Osteoblast (primary cell): ENCODE measurements at places on chromosomes 11 and 22. TPM values are rescaled to one million over a fixed set of nuclear protein-coding genes. Genes with fewer than 3 reads are reported as not detected.

DNA sequence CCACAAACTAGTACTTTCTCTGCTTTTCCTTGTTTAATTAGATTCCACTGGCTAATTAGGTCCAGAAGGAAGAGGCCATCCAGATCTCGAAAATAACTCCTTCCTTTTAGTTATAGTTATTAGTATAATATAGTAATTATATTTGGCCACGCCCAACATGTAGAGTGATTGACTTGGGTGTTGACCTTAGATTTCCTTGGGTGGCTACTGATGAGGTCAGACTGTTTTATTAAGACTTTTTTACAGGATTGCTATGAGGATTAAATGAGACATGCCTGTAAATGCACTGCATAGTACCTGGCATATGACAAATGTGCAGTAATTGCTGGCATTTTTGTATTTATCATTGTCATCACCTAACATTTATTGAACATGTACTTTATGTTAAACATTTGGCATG lies 26.9 kb downstream of the STX3 start:
- DNase-seq: no peak
- no peaks in the 10 kb centered on the region for H3K27me3 ChIP-seq
- H3K4me3 ChIP-seq: no peak overlapping the region
- H3K36me3 ChIP-seq: peaks cover 6% of the 10 kb centered on the region
- no peak overlapping the region for H3K27ac ChIP-seq
- peaks cover 7% of the 10 kb centered on the region for H3K4me1 ChIP-seq

- H3K27me3 ChIP-seq: no peaks in the 10 kb centered on the region
- H3K27ac ChIP-seq: no peak overlapping the region
- peaks cover 19% of the 10 kb centered on the region for H3K4me1 ChIP-seq
- no peak overlapping the region for H3K4me3 ChIP-seq
These were observed 18.8 kb upstream of the PRSS23 start for GRCh38 chr11:86781546-86781945.

DNA sequence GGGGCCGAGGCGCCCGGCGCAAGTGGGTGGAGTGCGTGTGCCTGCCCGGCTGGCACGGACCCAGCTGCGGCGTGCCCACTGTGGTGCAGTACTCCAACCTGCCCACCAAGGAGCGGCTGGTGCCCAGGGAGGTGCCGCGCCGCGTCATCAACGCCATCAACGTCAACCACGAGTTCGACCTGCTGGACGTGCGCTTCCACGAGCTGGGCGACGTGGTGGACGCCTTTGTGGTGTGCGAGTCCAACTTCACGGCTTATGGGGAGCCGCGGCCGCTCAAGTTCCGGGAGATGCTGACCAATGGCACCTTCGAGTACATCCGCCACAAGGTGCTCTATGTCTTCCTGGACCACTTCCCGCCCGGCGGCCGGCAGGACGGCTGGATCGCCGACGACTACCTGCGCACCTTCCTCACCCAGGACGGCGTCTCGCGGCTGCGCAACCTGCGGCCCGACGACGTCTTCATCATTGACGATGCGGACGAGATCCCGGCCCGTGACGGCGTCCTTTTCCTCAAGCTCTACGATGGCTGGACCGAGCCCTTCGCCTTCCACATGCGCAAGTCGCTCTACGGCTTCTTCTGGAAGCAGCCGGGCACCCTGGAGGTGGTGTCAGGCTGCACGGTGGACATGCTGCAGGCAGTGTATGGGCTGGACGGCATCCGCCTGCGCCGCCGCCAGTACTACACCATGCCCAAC lies 14.1 kb upstream of the MIEF1 start:
- peak; percentile 58 for DNase-seq
- no peaks in the 10 kb centered on the region for H3K4me1 ChIP-seq
- no peak overlapping the region for H3K4me3 ChIP-seq

DNA sequence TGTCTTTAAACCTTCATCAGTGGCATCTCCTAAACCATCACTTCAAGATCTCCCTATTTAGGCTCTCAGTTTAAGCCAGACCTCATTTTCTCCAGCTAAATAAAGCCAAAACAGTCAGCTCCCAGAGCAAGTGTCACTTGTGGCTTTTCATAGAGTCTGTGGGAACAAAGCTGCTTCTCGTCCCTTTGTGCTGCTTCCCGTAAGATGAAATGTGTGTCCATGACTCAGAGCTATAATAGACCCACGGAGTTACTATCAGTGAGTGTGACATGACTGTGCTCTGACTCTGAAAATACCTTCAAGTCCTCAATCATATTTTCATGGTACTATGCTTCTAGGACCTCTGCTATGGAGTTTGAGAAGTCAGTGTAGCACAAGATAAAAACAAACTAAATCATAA lies 57.3 kb upstream of the SLN start:
- peaks cover 22% of the 10 kb centered on the region for H3K4me1 ChIP-seq
- DNase-seq: no peak
- H3K27ac ChIP-seq: peak overlapping the region; percentile 88
- no peak overlapping the region for H3K4me3 ChIP-seq

DNA sequence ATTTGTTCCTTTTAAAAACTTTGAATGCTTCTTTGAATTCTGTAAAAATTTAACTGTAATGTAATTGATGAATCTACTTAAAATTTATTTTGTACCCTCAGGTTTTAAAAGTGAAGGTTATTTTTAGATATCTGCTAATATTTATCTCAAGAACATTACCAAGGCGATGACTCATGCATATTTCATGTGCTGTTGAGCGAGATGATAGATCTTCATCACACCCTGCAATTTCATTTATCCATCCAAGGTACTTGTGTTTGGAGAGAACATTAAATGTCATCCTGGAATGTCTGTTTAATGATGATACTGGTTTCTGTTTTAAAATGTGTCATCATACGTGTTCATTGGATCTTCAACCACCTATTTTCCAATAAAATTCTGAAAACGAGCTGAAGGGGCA lies 6.7 kb upstream of the OOSP4A start:
- no peak overlapping the region for H3K4me3 ChIP-seq
- H3K36me3 ChIP-seq: no peaks in the 10 kb centered on the region
- no peak overlapping the region for H3K27ac ChIP-seq
- no peak for DNase-seq
- H3K4me1 ChIP-seq: no peaks in the 10 kb centered on the region

GRCh38 chr22:46117206-46118199 lies 32.8 kb upstream of the PPARA start:
- peaks cover 39% of the 10 kb centered on the region for H3K36me3 ChIP-seq
- DNase-seq: no peak
- peaks cover 33% of the 10 kb centered on the region for H3K4me1 ChIP-seq
- no peak overlapping the region for H3K4me3 ChIP-seq

DNA sequence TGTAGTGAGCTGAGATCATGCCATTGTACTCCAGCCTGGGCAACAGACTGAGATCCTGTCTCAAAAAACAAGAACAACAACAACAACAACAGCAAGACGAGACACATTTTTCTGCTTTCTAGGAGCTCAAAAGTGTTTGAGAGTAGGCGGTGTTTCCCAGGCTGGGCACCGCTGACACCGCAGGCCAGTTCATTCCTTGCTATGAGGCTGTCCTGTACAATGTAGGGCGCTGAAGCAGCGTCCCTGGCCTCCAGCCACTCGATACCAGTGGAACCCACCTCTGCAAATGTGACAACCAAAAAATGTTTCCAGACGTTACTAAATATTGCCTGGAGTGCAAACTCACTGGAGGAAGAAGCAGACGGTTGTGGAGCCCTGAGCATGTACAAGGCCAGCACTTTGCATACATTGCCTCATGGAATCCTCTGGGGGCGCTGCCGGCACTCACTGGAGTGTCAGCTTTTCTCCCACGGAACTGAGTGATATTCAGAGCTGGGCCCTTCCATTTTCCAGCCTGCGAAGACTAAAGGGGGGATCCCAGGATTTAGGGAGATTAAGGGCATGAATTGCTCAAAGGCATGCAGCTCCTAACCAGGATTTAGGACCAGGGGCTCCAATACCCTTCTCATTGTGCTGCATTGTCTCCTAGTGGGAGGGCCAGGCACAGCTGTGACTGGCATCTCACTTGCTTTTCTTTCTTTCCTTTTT lies 5.8 kb upstream of the MIEF1 start:
- H3K27me3 ChIP-seq: no peaks in the 10 kb centered on the region
- H3K27ac ChIP-seq: no peak overlapping the region
- no peak overlapping the region for H3K4me3 ChIP-seq
- H3K4me1 ChIP-seq: peaks cover 24% of the 10 kb centered on the region
- peak; percentile 88 for DNase-seq

- DNase-seq: no peak
- H3K27ac ChIP-seq: no peak overlapping the region
- peaks cover 41% of the 10 kb centered on the region for H3K36me3 ChIP-seq
- H3K27me3 ChIP-seq: no peaks in the 10 kb centered on the region
- H3K4me1 ChIP-seq: no peaks in the 10 kb centered on the region
These were observed 14.7 kb downstream of the TRIM3 start for GRCh38 chr11:6459099-6459450.

The CLDN5 gene
- not detected in 2 replicates for total RNA-seq

DNA sequence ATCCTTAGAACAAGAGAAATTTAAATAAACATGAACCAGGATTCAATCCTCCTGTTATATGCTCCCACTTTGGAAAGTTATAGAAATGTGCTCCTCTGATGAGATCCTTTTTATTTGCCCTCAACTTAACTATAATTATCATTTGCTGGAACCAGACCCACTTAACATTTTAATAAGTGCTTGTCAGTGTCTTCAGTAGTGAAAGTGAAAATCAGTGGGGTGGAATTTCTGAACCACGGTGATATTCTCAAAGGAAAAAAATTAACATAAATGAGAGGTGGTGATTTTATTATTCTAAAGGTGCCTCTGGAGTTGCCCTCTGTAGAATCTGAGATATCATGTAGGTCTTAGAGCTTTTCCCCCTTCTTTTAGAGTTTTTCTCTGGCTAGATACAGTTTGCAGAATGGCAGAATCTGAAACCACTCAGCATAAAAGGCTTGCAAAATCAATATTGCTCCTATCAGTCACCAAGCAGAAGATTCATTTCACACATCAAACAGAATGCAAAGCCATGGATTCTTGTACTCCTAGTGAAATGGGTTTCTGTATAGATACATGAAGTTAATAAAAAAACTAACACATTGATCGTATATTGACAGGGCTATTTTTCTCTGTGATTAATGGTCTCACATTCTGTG lies 213.2 kb downstream of the LUZP2 start:
- no peak overlapping the region for H3K27ac ChIP-seq
- no peak for DNase-seq
- H3K27me3 ChIP-seq: no peaks in the 10 kb centered on the region
- no peaks in the 10 kb centered on the region for H3K4me1 ChIP-seq
- no peak overlapping the region for H3K4me3 ChIP-seq

- H3K4me1 ChIP-seq: peaks cover 19% of the 10 kb centered on the region
- DNase-seq: no peak
- H3K27me3 ChIP-seq: no peaks in the 10 kb centered on the region
These were observed 522.8 kb upstream of the LUZP2 start for GRCh38 chr11:23974051-23974450.

DNA sequence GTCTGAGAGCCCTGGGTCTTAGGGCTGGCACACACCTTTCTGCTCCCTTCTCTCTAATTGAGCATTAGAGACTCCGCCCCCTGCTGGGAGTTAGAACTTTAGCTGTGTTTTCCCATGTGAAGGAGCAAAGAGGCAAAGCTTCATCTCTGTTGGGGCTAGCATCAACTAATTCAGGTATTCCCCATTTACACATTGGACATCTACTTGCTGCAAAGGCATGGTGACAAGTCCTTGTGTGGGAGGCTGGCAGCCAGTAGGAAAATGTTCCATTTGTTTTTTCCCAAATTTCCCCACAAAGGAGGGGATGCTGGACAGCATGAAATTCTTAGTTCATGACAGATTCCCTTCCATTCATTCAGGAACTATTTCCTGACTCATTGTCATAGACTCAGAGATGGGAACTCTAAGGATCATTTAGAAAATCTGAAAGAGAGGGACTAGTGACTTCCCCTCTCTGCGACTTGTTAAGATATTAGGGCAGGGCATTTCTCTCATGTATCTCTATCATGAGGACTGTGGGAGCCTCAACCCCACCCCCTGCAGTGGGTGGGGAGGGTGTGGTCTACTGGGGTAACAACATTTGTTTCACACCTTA lies 3.6 kb downstream of the CD44 start:
- peaks cover 16% of the 10 kb centered on the region for H3K36me3 ChIP-seq
- H3K27ac ChIP-seq: peak overlapping the region; percentile 83
- H3K4me3 ChIP-seq: peak overlapping the region; percentile 93
- no peaks in the 10 kb centered on the region for H3K27me3 ChIP-seq
- DNase-seq: peak; percentile 88

The KIRREL3 gene
- 3.6 and 4.4 TPM in 2 replicates for total RNA-seq

The GAL3ST3 gene
- total RNA-seq: not detected in 2 replicates

DNA sequence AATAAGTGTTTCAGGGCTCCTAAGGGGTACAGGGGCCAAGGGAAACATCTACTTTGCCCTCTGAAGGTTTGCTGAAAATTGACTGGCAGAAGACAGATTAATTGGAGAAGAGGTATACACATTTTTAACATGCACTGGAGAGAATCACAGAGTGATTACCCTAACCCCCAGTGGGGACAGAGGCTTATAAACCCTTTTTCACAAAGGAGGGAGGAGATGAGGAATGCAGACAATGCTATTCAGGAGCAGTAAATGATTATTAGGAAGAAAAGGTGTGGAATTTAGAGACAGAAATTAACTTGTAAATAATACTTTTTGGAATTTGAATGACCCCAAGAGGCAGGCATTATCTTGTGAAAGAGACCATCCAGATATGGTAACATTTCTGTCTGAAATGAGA lies 582.4 kb upstream of the B3GAT1 start:
- DNase-seq: no peak
- H3K27me3 ChIP-seq: no peaks in the 10 kb centered on the region
- no peaks in the 10 kb centered on the region for H3K4me1 ChIP-seq
- H3K27ac ChIP-seq: no peak overlapping the region
- no peak overlapping the region for H3K4me3 ChIP-seq

- no peaks in the 10 kb centered on the region for H3K36me3 ChIP-seq
- H3K4me1 ChIP-seq: no peaks in the 10 kb centered on the region
- no peak overlapping the region for H3K4me3 ChIP-seq
- H3K27ac ChIP-seq: no peak overlapping the region
- no peak for DNase-seq
These were observed 122.7 kb downstream of the BUD13 start for GRCh38 chr11:116650052-116650451.
